Common myeloid progenitor, CD34-positive (primary cell): ENCODE measurements at places on chromosomes 5 and 9.

DNA sequence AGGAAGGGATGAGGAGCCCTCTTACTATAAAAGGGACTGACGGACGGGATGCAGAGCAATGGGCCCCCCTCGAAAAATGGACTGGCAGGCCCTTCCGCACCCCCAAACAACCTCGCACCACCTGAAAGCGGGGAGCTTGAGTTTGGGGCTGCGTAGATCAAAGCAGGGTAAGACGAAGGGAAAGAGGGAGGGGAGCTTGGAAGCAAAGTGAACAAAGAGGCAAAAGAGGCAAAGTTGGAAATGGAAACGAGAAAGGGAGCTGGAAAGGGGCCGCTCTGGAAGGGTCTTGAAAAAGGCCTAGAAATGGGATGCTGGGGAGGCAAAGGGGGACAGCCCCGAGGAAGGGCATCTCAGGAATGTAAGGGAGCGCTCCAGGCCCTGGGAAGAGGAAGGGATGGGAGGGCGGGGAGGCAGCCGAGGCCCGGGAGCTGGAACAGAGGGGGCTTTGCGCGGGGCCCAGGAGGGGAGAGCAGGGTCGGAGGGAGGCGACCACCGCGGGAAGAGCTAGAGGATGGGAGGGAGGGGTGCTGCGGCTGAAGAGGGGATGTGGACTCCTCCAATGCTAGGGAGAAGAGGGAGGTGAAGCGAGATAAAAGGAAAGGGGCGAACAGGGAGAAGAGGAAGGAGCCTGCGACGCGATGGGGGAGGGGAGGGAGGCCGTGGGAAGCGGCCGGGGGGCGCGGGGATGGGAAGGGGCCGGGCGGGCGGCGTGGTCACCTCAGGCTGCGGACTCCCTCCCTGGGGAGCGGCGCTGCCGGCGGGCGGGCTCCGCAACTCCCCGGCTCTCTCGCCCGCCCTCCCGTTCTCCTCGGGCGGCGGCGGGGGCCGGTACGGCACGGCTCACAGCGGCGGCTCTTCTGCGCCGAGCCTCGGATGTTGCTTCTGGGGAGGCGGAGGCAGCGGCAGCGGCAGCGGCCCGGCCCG lies 577 bp downstream of the RNF145 start:
- DNase-seq: no peak

DNA sequence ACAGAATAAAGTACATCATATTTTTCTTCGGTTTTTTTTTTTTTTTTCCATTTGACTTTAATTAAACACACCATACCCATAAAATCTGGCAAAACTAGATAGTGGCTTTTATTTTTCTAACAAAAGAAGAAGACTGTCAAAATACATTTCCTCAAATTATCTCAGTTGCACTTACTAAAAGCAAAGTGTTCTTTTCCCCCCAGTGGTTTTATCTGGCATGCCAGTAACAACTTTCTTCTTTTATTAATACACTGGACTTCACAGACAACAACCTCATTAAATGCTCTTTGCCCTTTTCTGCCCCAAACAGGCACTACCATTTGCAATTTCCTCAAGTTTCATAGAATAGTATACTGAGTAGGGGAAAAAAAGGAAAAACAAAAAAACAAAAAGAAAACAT lies 1792.3 kb downstream of the EFNA5 start:
- no peak for DNase-seq

DNA sequence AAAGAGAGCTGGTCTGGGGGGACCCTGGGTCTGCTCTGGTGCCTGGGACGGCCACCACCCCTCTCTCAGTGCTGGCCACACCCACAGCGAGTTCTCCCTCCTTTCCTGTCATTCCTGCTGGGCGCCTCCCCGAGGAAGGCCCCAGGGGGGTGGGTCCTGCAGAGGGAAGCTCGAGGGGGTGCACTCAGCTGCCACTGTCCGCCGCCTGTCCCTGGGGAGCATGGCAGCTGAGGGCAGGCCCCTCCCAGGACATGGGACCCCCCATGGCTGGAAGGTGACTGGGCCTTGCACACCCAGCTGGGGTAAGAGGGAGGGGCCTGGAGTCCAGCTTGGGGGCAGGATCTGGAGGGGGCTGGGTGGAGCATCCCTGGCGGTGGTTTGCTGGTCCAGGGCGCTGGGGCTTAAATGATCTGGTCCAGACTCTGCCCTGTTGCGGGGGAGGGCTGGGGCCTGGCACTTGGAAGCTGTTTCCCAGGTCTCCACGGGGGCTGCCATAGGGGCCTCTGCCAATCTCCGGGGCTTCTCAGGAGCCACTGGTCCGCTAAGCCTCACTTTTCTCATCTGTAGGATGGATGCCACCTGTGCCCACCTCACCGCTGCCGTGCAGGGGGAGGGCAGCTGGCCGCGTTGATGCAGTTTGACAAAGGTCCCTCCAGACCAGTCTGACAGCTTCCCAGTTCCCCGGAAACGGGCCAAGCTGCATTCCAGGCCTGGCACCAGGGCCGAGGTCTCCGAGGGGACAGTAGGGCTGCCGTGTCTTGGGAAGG lies 6.0 kb upstream of the SLC2A6 start:
- no peak for DNase-seq

DNA sequence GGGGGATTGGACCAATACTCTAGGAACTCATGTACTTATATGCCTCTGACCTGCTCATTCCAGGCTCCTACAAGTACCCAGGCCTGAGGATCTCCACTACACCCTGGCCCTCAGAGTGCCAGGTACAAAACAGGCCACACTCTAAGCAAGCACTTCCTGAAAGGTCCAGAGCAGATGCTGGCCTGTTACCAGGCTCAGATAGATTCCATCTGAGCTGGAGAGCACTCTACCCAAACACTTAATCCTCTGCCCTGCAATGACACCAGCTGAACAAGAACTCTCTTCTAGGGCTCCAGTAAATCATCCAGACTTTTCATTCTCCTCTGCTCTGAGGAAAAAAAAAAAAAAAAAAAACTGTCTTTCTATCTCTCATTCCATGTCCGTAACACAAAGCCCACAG lies 2.9 kb downstream of the P4HA2 start:
- no peak for DNase-seq

DNA sequence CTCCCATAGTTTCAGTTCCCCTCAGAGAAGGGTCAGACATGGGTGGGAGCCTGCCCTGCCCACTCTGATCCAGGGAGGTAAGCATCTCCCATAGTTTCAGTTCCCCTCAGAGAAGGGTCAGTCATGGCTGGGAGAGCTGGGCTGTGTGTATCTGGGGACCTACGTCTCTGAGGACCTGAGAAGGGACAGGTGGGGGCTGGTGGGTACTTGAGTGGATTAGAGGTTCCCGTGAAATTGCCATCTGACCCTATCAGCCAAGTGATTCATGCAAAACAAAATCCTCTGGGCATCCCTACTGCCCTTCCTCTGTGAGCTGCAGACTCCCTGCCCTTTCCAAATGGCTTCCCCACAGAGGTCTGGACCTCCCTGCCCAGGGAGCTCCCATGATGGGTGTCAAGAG lies 3.9 kb downstream of the ENHO start:
- DNase-seq: no peak

- peak; percentile 39 for DNase-seq
Observed at GRCh38 chr9:19551124-19551929, 142.5 kb downstream of the ACER2 start.

GRCh38 chr5:142798099-142798770 lies 28.1 kb downstream of the ARHGAP26 start:
- peak; percentile 92 for DNase-seq

DNA sequence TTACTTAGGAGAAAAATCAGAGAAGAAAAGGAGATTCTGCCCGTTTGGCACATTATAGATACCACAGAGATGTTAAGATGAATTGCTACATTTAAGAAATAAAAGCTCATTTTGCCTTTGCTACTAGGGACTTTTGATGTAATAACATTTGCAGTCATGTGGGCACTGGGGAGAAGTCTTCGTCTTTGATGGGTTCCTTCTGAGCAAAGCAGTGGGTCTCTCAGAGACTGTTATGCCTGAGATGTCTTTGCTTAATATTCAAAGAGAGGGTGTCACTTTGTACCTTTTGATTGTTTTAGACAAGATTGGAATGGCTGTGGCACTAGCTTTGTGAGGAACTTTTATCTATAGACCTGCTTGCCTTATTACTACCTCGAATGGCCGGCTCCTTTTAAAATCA lies 25.0 kb downstream of the SLC25A25 start:
- DNase-seq: no peak

DNA sequence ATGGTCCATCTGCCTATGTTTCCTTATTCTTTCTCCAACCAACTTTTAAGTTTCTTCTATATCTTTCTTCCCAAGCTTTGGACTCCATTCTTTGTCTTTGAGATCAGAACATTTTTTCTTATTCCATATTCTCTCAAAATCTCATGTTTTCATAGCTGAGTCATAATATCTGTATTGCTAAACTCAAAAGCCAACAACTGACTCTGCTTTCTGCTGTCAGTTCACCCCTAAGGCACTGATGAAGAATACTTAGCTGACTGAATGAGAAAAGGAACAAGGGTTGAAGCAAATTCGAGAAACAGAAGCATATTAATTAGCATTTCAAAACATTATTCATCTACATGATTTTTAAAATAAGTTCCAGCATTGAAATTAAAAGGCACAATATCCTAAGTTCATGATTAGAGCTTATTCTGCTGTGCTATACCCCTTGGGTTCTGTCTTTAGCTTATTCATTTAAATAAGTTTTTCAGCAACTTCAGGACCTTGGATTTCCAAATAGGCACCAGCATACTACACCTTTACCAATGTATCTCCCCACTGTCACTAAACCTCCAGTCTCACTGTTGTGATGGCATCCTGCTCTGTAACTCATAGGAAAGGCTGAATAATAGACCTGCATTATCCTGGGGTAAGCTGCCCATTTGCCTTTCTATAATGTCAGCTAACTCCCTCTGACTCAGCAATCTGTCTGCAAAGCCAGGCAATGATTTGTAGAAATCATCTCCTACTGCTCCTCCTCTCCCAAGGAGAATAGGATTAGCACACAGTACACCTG lies 49.9 kb upstream of the C5orf46 start:
- no peak for DNase-seq

GRCh38 chr9:3698531-3698930 lies 172.7 kb upstream of the RFX3 start:
- DNase-seq: no peak

GRCh38 chr5:12316812-12317211 lies 412.6 kb upstream of the CTNND2 start:
- DNase-seq: no peak

- DNase-seq: no peak
Observed at GRCh38 chr9:131525643-131526565, 5.2 kb downstream of the UCK1 start.

- DNase-seq: no peak
Observed at GRCh38 chr9:137723783-137724445, 105.1 kb downstream of the EHMT1 start.
